ENCODE measurements at places on chromosomes 1 and 21. TPM values are rescaled to one million over a fixed set of nuclear protein-coding genes. Genes with fewer than 3 reads are reported as not detected.
A peak's percentile ranks its signal among the peaks of the same experiment; 100 is the strongest.

Gene EPB41
- 37.7 TPM for total RNA-seq

Gene AGT
- total RNA-seq: 3.7 TPM

Gene AGMAT
- total RNA-seq: 0.58 TPM

Gene FCRL6
- total RNA-seq: not detected

Gene GBP4
- 9.7 TPM for total RNA-seq

GRCh38 chr21:35838350-35838749, 222.0 kb downstream of the SETD4 start:
- DNase-seq: no peak

- peak; percentile 45 for DNase-seq
Observed at GRCh38 chr1:20400341-20401177, 85.5 kb downstream of the CAMK2N1 start.

DNA sequence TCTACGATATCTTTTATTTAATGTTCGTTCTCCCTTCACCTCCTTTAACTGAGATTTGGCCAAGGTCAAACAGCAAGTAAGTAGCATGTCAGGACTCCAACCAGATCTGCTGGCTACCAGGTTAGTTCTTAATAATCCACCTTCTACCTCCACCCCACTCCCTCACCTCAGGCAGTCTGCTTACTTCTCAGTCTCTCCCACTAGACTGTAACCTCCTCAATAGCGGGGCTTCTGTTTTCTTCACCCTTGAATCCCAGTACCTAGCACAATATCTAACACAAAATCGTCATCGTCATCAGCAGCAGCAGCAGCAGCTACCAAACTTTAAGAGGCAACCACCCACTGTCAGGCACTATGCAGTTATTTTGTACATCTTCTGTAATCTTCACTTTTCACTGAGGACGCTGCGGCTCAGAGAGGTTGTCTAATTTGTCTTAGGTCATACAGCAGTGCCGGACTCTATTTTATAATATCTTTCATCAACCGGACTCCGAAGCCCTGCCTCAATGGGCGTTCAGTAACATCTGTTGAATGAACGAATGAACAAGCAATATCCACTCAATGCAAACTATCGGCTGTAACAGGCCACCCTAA, 859 bp upstream of the MAGI3 start:
- DNase-seq: no peak

DNA sequence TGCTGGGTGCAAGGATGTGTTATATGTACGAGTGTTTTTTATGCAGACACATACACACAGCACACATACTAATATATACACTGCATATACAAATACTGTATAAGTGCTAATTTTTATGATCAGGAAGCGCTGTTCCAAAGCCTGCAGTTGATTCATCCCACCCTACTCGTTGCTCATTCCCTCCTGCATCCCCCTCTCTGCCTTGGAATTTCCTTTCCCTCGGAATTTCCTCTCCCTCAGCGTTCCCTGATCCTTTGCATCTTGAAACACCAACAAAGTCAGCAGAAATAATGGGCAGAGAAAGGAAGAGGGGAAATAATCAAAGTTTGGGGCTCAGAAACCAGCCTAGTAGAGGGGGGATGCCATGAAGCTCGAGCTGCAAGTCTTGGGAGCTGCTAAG, 98.9 kb downstream of the CSMD2 start:
- no peak for DNase-seq

DNA sequence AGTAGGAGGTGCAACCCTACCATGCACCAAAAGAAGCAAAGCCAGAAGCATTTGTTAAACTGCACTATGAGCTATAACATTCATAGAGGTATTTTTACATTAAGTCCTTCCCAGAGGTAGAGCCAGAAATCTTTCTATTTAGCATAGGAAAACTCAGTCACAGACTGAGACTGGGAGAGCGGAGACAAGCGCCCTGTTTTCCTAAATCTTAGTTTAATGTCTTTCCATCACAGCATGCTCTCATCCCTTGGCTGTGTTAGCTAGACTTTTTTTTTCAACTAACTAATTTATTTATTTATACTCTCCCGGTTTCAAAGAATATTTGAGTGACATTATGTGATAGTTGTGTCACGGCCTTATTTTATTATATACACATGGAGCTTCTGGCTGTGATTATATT, 304.1 kb downstream of the LMX1A start:
- DNase-seq: no peak

- DNase-seq: no peak
Observed at GRCh38 chr1:62336995-62337705, 17.9 kb upstream of the KANK4 start.

DNA sequence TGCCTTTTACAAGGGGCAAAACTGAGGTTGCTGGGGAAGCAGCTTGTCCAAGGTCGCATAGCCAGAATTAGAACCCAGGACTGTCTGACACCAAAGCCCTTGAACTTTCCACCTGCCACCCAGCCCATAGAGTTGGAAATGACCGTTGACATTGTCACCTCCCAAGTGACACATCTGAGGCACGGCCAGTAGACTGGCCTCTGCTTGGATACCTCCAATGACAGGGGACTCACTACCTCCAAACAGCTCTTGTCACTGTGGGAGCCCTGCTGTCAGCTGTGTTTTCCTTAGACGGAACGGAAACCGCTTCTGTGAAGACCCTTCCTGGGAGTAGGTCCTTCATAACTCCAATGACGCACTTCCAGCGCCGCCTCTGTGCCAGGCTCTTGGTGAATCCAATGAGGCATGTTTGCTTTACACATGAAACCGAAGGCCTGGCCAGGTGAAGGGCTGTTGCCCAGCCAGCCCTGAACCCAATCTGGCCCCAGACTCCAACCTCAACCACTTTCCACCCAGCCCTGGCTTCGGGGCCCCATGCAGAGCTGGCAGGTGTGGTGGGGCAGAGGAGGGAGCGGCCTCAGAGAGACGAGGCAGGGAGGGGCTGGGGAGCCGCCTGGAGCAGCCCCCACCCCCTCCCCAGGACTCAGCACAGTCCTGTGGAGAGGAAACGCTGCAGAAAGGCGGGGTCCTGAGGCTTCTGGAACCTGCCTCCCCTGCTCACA, 109.2 kb upstream of the IFFO2 start:
- DNase-seq: no peak

- no peak for DNase-seq
Observed at GRCh38 chr1:233356705-233356987, 29.1 kb downstream of the MAP3K21 start.
